DMS53 (cell line): ENCODE measurements at places on chromosomes 11 and 22.

DNA sequence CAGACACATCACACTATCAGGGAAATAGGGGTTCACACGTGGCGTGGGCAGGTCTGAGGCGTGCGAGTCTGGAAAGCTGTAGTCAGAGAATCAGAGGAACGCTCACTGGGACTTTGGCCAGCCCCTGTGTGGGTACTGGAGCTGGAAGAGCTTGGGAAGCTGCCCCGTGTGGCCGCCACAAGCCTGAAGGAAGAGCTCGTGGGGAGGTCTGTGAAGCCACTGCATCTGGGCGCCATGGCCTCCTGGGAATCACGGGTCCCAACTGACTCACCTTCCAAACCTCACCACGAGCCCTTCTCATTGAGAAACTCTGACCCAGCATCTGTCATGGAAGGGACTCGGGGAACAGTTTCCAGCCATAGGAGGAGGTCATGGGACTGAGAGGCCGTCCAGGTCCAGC, 5.9 kb upstream of the MRGPRF start:
- no peak for DNase-seq

GRCh38 chr11:23919455-23919854, 577.4 kb upstream of the LUZP2 start:
- DNase-seq = no peak

DNA sequence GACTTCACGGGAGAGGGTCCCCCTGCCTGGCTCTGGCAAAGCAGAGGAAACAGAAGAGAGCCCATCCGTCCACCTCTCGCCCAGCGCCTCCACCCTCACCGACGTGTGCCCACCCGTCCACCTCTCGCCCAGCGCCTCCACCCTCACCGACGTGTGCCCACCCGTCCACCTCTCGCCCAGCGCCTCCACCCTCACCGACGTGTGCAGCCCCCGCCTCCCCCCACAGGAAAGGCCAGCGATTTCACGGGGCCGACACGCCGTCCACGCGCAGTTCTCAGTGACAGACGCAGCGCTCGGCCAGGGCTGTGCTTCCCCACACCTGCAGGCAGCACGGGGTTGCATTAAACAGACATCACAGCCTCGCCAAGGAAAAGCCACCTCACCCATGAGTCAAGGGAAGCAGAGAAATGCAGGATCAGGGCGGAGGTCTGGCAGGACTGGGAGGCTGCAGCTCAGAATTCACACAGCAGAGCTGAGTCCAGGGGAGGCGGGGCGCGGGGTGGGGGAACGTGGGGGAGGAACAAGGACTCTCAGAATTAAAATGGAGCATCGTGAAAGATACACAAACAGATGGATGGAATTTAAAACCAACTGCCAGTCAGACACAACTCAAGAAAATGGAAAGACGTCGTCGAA, 377.7 kb downstream of the BRD1 start:
- DNase-seq = no peak

- DNase-seq = no peak
These were observed 178.3 kb downstream of the SNX19 start for GRCh38 chr11:130737866-130738431.

DNA sequence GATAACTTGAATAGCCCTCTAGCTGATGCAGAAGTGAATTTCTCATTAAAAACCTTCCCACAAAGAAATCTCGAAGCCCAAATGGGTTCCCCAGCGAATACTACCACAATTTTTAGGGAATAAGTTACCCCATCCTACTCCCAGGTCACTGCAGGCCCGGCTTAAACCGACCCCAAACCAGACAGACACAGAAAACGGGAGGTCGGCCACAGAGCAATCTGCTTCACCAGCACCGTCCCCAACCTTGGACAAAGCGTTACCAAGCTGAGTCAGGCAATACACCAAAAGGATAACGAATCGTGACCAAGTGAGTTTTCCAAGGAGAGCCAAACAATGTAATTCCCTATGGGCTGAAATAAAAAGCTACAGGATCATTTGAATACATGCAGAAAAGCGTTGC, 575 bp upstream of the MOV10L1 start:
- DNase-seq = no peak

GRCh38 chr11:10247011-10247410, 47.0 kb downstream of the SBF2 start:
- no peak for DNase-seq

DNA sequence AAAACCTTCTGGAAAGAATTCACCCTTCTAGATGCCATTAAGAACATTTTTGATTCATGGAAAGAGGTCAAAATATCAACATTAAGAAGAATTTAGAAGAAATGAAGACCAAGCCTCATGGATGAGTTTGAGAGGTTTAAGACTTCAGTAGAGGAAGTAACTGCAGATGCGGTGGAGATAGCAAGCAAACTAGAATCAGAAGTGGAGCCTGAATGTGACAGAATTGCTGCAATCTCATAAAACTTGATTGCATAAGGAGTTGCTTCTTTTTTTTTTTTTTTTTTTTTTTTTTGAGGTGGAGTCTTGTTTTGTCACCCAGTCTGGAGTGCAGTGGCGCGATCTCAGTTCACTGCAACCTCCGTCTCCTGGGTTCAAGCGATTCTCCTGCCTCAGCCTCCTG, 51.6 kb downstream of the MS4A13 start:
- no peak for DNase-seq

- DNase-seq = no peak
These were observed 45.5 kb downstream of the PIWIL3 start for GRCh38 chr22:24728790-24729637.

DNA sequence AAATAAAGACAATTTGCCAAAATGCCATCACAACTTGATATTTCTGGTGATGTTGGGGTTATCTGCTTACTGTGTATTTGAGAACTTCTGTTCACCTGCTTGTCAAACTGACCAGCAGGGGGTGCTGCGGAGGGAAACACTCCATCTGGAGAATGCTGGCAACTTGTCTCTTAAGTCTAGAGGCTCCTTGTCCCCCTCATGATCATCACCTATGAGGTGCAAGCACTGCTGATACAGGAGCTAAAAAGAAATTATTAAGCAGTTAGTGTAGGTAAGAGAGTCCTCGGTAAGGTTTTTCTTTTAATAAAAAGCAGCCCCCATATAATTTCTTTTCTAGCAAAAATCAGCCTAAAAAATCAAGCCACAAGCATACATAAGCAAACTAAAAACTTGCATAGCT, 32.7 kb upstream of the GLYATL1B start:
- peak; percentile 58 for DNase-seq
